ENCODE measurements at places on chromosomes 11 and 22. TPM values are rescaled to one million over a fixed set of nuclear protein-coding genes. Genes with fewer than 3 reads are reported as not detected.

SLCO2B1 gene
- polyA plus RNA-seq = 3.6 TPM

OR4D5 gene
- polyA plus RNA-seq = not detected

DNA sequence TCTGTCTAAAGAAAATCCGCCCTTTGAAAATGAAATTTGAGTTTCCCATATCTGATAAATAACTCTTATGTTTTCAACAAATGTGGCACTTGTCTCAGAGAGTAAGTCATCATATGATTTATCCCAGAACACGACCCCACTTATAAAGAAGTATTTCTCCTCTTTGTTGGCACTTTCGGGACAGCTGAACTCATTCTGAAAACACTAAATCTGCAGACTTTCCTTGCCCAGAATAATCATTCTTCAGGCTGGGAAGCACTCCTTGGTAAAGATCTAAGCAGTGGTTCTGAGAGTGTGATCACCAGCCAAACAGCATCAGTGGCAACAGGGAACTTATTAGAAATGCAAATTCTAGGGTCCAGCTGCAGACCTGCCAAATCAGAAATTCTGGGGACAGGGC lies 532.2 kb upstream of the API5 start:
- no peak for DNase-seq
- no peak overlapping the region for H3K4me3 ChIP-seq
- no peaks in the 10 kb centered on the region for H3K27me3 ChIP-seq
- no peaks in the 10 kb centered on the region for H3K36me3 ChIP-seq

- H3K36me3 ChIP-seq = peaks cover 33% of the 10 kb centered on the region
- H3K4me1 ChIP-seq = no peaks in the 10 kb centered on the region
- H3K4me3 ChIP-seq = no peak overlapping the region
- H3K27ac ChIP-seq = no peak overlapping the region
Observed at GRCh38 chr11:118746988-118747585, 43.9 kb downstream of the DDX6 start.

DNA sequence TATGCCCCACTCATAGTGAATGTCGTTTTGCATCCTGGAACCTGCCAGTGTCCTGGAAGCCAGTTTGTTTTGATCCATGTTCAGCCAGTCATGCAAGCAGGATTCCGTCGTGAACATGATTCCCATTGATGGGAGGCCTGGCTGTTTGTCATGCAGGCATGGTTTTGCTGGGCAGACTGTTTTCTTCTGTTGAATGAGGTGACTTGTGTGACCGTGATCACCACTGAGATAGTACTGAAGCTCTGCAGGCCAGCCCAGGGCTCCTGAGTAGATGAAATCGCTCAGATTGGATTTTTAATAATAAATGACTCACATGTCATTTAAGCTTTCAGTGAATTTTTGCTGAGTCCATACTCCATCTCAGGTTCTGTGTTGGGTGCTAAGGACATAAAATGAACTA lies 117.8 kb downstream of the PDE2A start:
- no peak for DNase-seq
- H3K4me3 ChIP-seq = no peak overlapping the region
- no peaks in the 10 kb centered on the region for H3K4me1 ChIP-seq
- H3K27ac ChIP-seq = no peak overlapping the region
- no peaks in the 10 kb centered on the region for H3K27me3 ChIP-seq

- no peaks in the 10 kb centered on the region for H3K36me3 ChIP-seq
- no peak overlapping the region for H3K27ac ChIP-seq
- DNase-seq = no peak
- H3K4me3 ChIP-seq = no peak overlapping the region
- H3K4me1 ChIP-seq = no peaks in the 10 kb centered on the region
- no peaks in the 10 kb centered on the region for H3K27me3 ChIP-seq
Observed at GRCh38 chr11:76167590-76167989, 38.7 kb downstream of the WNT11 start.

Data from pancreas (tissue), 10 donors.